ENCODE measurements at places on chromosomes 1 and 21.

DNA sequence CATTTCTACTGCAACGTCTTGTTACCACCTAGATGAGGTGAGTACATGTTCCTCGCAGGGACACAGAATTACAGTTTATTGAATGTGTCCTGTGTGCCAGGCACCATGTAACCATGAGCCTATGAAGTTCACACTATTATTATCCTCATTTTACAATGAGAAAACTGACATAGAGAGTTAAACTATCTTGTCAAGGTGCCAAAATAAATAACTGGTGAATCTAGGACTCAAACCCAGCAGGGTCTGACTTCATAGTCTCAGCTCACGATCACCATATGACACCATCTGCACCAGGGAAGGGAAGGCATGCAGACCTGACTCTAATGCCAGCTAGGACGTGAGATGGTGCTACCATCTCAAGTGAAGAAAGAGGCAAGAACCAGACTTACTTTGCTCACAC lies 2.4 kb downstream of the SELE start:
- H3K27ac ChIP-seq = no peak overlapping the region
- no peak for DNase-seq
- no peaks in the 10 kb centered on the region for H3K27me3 ChIP-seq
- H3K36me3 ChIP-seq = no peaks in the 10 kb centered on the region
- H3K4me1 ChIP-seq = no peaks in the 10 kb centered on the region

- no peak for DNase-seq
- no peaks in the 10 kb centered on the region for H3K36me3 ChIP-seq
- no peaks in the 10 kb centered on the region for H3K4me1 ChIP-seq
These were observed 31.7 kb downstream of the TP73 start for GRCh38 chr1:3683992-3684391.

GRCh38 chr1:203325418-203326091 lies 20.2 kb downstream of the BTG2 start:
- no peaks in the 10 kb centered on the region for H3K27me3 ChIP-seq
- H3K4me3 ChIP-seq = peak overlapping the region; percentile 29
- no peaks in the 10 kb centered on the region for H3K36me3 ChIP-seq
- H3K27ac ChIP-seq = peak overlapping the region; percentile 98
- peaks cover 70% of the 10 kb centered on the region for H3K4me1 ChIP-seq

GRCh38 chr1:22104865-22105437 lies 37.9 kb downstream of the WNT4 start:
- no peak for DNase-seq
- H3K27ac ChIP-seq = peak overlapping the region; percentile 41
- peaks cover 22% of the 10 kb centered on the region for H3K36me3 ChIP-seq
- peaks cover 47% of the 10 kb centered on the region for H3K4me1 ChIP-seq
- no peaks in the 10 kb centered on the region for H3K27me3 ChIP-seq

- no peaks in the 10 kb centered on the region for H3K4me1 ChIP-seq
- no peaks in the 10 kb centered on the region for H3K36me3 ChIP-seq
- no peak for DNase-seq
These were observed 59.1 kb upstream of the GJA8 start for GRCh38 chr1:147843486-147843885.

- no peaks in the 10 kb centered on the region for H3K4me1 ChIP-seq
- no peak overlapping the region for H3K4me3 ChIP-seq
- no peaks in the 10 kb centered on the region for H3K27me3 ChIP-seq
- no peak overlapping the region for H3K27ac ChIP-seq
- DNase-seq = no peak
These were observed 47.3 kb downstream of the ITGB3BP start for GRCh38 chr1:63475761-63476160.

- H3K4me3 ChIP-seq = no peak overlapping the region
- no peaks in the 10 kb centered on the region for H3K27me3 ChIP-seq
- no peak for DNase-seq
- H3K4me1 ChIP-seq = no peaks in the 10 kb centered on the region
These were observed 11.5 kb upstream of the KCNJ6 start for GRCh38 chr21:37927711-37928110.

- H3K4me1 ChIP-seq = no peaks in the 10 kb centered on the region
- H3K27ac ChIP-seq = no peak overlapping the region
- H3K27me3 ChIP-seq = no peaks in the 10 kb centered on the region
- H3K36me3 ChIP-seq = no peaks in the 10 kb centered on the region
- DNase-seq = no peak
These were observed 682.4 kb upstream of the TPTE start for GRCh38 chr21:9838738-9839642.

Data from naive thymus-derived CD4-positive, alpha-beta T cell (primary cell).